Suppressor macrophage (primary cell): ENCODE measurements at places on chromosomes 3 and 15.
A peak's percentile ranks its signal among the peaks of the same experiment; 100 is the strongest.

- no peak for DNase-seq
Observed at GRCh38 chr3:105085506-105085905, 281.2 kb upstream of the ALCAM start.

- DNase-seq, result no peak
Observed at GRCh38 chr15:69648775-69649735, 196.4 kb downstream of the RPLP1 start.

- peak; percentile 11 for DNase-seq
Observed at GRCh38 chr3:53357458-53357857, 10.1 kb upstream of the DCP1A start.

- DNase-seq, result peak; percentile 39
Observed at GRCh38 chr3:105730801-105731354, 137.9 kb downstream of the CBLB start.

DNA sequence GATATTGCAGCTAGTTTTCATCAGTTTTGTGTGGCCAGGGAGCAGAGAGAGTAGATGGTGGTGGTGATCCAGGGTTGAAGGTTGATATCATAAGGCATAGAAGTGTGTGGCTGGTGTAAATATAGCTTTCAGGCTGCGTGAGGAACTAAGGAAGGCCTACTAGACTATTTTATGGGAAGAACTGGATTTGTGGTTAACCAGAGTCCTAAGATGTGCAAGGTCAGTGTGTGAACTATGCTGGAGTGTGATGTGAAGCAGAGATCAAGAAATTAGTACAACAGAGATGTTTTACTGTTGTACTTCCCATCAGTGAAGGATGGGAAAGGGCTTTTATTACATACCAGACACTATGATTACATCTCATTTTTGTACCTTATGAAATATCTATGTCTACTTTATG, 41.5 kb downstream of the MAPK6 start:
- DNase-seq, result peak; percentile 49

DNA sequence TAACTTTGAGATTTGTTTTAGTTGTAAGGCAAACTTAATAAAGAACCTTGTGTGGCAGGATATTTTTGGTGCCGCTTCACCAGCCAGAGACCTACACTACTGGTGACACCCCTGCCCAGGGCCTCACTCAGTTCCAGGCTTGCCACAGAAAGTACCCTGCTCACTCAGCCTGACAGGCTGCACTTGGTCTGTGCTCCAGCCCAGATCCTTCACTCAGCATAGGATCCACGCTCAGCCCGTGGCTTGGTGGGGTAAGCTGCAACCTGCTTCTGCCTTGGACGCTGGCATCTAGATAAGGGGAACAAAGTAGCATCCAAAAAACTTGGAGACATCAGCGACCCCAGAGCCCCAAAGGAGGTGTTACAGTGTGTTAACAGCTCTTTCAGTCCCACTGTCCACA, 825.5 kb downstream of the EPHA3 start:
- no peak for DNase-seq

GRCh38 chr15:80699981-80700380, 4.9 kb downstream of the ABHD17C start:
- DNase-seq, result no peak

DNA sequence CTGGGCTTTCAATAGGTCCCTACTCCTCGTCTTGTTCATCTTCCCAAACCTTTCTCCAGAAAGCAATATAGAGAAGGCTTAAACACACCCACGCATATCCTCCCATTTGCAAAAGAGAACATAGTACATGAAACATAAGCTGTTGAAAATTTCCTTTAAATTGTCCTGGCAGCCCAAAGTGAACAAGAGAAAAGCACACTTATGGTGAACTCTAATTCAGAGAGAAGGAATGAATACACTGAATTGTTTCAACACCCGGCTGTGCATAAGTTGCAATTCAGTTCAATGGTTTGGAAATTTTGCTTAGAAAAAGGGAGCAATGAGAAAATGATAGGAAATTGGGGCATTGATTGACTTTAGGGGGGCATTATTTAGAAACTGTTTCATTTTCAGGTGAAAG, 202.6 kb downstream of the TIGIT start:
- peak; percentile 12 for DNase-seq

DNA sequence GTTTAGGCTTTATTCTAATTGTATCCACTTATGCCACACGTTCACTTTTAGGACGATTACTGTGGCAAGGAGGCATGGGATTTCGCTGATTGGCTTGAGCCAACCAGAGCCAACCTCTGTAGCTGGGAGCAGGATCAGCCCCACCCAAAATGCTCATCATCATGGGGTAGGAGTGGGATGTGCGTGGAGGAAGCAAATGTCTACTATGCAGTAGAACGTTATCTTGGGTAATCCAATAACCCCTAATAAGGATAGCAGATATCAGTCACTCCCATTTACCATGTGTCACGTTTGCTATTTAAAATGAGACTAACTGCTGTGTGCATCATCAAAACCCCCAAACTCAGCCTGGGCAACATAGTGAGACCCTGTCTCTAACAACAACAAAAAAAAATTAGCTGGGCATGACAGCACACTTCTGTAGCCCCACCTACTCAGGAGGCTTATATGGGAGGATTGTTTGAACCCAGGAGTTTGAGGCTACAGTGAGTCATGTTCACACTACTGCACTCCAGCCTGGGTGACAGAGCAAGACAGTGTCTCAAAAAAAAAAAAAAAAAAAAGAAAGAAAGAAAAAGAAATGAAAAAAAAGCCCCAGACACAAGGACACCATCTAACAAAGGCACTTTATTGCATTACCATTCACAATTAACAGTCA, 17.8 kb upstream of the ITGB5 start:
- no peak for DNase-seq

DNA sequence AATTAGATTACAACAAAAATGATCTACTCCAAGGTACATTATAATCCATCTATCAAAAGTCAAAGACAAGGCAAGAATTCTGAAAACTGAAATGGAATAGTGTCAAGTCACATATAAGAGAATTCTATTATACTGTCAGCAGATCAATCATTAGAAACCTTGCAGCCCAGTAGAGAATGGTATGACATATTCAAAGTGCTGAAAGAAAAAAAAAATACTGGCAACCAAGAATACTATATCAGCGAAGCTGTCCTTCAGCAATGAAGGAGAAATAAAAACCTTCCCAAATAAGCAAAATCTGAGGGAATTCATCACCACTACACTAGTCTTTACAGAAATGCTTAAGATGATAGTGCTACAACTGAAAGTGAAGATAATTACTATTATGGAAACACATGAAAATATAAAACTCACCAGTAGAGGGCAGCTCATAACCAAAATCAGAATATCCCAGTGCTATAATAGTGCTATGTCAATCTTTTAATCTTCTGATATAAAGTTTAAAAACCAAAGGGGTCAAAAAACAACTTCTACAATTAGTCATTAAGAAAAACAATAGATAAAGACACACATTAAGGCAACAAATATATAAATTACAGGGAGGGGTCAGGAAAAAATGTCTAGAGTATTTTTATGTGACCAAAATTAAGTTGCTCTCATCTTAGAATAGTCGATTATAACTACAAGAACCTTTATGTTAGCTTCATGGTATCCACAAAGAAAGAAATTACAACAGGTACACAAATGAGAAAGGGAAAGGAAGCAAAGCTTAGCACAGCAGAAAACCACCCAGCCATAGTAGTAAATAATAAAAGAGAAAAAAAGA, 190.7 kb upstream of the CNTN6 start:
- no peak for DNase-seq

- peak; percentile 47 for DNase-seq
Observed at GRCh38 chr3:18223571-18223970, 201.6 kb downstream of the SATB1 start.

- peak; percentile 52 for DNase-seq
Observed at GRCh38 chr3:193446965-193447602, 68.5 kb upstream of the ATP13A5 start.

DNA sequence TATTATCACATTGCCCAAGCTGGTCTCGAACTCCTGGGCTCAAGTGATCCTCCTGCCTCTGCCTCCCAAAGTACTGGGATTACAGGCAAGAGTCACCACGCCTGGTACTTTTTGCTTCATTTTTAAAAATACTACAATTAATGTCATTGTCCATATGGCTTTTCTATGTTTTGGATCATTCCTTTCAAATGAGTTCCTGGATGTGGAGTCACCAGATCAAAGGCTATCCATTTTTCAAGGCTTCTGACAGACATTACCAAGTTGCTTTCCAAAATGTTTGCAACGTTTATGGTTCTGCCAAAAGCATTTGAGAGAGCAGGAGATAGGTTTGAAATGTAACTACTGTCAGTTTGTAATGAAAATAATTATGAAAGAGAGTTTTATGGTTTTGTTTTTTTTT, 34.2 kb upstream of the BCL2L10 start:
- no peak for DNase-seq

DNA sequence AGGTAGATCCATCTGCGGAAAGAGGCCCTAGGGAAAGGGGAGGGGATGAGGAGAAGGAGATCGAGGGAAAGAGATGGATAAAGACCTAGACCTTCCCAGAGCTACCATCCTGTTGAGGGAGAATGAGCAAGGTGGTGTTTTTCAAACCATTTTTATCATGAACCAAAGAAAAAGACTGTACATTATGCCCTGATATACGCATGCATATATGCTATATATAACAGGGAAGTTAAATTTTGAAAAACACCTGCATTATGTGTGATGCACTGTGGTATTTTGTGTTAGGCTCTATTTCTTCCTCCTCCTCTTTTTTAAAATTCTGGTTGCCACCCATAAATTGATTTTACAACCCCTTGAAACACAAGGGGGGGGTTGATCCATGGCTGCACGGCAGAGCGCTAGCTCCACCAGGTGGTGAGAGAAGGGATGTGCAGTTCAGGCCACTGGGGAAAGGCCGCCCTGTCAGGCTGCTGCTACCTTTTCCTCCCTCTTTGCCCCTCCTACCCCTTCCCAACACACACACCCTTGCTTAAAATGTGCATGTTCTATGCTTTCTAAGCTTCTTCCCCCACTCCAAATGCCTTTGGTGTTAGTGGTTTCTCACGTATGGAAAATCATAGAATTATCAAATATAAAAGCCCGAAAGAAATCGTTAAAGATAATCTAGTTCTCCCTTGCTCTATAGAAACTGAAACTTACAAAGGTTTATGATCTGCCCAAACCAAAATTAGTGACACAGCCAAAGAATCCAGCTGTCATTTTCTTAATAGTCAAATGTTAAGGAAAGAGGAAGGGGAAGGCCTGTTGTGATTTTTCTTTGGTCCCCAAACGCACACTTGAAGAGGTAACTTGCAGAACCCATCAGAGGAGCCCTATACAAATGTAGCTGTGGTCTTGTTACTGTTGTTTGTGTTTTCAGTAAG, 262.0 kb upstream of the UMPS start:
- DNase-seq, result peak; percentile 57

DNA sequence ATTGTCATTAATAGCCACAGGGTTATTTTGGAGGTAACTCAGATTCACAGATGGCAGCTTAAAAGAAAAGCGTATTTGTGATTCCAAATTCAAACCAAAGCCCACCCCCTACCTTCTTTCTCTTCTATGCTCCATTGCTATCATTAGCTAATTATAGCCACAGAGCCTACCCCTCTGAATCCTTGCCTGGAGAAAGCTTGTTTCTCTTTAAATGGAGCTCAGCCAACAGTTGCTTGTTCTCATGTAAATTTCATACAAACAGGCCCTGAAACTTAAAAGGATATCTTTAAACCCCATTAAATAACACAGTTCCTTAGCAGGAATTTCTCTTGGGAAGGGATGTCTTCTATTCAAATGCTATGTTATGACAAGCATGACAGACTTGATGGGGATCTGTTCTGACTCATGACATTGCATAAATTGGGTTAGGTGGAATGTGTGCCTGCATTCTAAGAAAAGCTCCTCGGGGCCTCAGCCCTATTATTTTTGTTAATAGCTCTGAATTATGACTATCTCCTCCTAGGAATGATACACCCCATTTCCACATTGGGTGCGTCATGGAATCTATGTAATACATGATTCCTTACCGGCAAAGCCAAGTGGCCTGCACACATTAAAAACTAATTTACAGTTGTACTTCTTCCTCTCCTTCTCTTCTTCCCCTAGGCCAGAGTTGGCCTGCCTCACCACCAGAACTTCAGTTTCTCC, 265.8 kb downstream of the TAFA4 start:
- DNase-seq, result no peak

DNA sequence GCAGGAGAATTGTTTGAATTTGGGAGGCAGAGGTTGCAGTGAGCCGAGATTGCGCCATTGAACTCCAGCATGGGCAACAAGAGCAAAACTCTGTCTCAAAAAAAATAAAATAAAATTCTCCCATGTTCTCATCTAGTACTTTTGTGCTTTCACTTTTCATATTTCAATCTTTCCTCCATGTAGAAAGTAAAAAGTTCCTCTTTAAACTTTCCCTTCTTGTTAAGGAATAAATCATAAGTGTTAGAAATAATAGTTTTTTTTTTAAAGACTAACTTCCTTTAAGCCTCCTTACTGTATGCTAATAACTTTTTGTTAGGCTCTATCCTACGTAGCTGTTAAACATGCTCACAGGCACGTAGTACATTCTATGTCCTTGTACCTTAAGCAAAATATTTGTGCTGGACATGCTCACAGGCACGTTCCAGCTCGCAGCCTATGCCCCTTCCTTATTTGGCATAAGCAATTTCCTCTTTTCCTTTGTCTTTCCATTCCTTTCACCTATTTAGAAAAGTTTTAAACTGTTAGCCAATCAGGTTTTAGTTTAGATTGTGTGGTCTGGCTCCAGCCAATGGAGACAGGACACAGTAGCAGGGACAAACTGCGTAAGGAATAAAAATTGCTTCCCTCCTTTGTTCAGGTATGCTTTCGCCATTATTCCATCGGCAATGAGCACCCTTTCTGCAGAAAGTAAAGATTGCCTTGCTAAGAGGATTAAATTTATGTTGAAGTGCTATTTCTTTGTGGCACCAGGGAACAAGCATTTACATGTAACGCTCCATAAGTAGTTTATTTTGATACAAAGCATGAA, 38.9 kb upstream of the PIK3CB start:
- no peak for DNase-seq

DNA sequence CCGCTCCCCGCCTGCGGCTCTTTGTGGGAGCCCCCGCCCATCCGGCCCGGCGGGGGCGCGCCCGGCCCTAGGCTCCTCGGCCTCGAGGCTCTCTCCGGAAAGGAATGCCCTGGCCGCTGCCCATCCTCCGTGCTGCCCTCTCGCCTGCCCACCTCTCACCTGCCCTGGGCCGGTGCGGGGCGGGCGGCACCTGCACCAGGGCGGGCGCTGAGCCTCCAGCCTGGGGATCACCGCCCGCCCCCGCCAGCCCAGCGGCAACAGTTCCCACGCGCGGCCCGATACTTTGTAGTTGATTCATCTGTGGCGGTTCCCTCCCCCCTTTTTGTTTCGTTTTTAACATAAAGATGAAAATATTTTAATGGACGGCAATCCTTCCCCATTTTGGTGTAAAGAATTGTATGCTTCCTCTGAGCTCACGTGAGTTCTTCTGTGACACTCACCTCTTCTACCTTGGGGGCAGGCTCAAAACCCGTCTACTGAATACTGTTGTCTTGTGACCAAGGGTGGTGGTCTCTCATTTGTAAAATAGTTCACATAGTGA, 1.9 kb downstream of the KLF13 start:
- peak; percentile 51 for DNase-seq

- peak; percentile 90 for DNase-seq
Observed at GRCh38 chr3:130759692-130760338, 13.2 kb upstream of the PIK3R4 start.

GRCh38 chr15:87715252-87715651, 541.3 kb downstream of the NTRK3 start:
- DNase-seq, result no peak
